ENCODE measurements at places on chromosomes 7 and 10. TPM values are rescaled to one million over a fixed set of nuclear protein-coding genes. Genes with fewer than 3 reads are reported as not detected.

The AGMO gene
- total RNA-seq: 0.07 TPM

DNA sequence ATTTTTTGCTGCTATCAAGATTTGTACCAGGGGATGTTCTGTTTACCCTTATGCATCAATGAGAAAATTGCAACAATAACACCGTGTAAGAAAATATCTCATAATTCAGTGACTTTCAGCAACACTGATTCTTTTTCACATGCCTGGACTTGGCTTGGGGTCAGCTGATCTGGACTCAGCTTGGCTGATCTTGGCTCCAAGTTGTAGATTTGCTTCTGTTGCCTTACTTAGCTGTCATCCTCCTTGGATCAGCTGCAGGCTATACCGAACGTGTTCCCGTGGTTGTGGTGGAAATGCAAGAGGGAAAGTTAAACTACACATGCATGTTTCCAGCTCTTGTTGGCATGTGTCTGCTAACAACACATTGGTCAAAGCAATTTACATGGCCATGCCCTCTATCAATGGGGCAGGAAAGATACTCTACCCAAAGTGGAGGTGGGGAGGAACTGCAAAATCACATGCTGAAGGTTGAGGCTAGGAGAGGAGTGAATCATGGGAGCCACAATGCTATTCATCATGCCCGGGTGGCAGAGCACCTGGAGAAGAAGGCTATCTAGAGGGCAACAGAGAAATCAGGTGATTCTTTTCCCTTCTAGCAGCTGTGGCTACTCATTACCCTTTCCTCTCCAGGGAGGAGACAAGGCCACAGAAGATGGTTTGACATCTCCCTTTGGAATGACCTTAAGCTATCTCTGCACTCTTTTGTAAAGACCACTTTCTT lies 1276.3 kb upstream of the AUTS2 start:
- H3K36me3 ChIP-seq: no peaks in the 10 kb centered on the region
- no peak for DNase-seq
- H3K4me1 ChIP-seq: no peaks in the 10 kb centered on the region
- H3K27ac ChIP-seq: no peak overlapping the region
- no peaks in the 10 kb centered on the region for H3K27me3 ChIP-seq

The HACD1 gene
- total RNA-seq: 133 TPM

The SMO gene
- total RNA-seq: 0.57 TPM
